NCI-H524 treated with DMSO at 0.1 percent for 48 hours (cell line): ENCODE measurements at places on chromosomes 4 and X.
A peak's percentile ranks its signal among the peaks of the same experiment; 100 is the strongest.

GRCh38 chr4:81214144-81214880 lies 710 bp downstream of the PRKG2 start:
- DNase-seq = no peak

- DNase-seq = no peak
Measured at GRCh38 chrX:150224676-150225075, 138.4 kb upstream of the MAMLD1 start.

- DNase-seq = no peak
Measured at GRCh38 chr4:143396695-143397094, 60.0 kb downstream of the GAB1 start.

DNA sequence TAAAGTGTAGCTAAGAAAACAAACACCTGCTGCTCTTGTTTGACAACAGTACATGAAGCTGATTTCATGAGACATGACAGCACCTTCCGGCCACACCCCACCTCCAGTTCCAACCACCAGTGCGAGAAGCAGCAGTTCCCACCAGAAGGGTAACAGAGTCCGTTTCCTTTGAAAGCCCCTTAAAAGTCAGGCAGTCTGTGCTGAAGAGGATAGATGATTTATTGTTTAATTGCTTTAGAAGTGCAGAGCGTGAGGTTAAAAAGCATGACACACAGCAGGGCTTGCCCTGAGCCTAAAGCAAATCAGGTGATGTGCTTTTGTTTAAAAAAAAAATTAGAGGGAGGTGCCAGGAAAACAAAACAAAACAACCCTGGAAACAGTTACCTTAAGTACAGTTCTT lies 82.6 kb downstream of the HADH start:
- no peak for DNase-seq

DNA sequence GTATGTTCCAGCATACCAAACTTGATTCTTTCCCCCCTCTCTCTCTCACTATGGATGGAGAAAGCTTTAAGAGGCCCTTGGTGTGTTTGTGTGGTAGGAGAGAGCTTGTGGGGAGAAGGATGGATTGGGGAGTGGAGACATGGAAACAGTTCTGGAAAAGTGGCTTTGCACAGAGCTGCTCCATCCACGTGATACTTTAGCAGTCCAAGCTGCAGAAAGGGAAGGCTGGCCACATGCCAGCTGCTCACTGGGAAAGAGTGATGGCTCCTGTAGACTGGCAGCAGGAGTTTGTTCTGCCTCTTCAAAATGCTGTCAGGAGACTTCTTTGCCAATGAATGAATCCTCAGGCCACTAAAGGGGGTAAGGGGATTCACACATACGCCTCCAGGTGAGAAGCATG lies 21.7 kb upstream of the SEC24B start:
- no peak for DNase-seq

DNA sequence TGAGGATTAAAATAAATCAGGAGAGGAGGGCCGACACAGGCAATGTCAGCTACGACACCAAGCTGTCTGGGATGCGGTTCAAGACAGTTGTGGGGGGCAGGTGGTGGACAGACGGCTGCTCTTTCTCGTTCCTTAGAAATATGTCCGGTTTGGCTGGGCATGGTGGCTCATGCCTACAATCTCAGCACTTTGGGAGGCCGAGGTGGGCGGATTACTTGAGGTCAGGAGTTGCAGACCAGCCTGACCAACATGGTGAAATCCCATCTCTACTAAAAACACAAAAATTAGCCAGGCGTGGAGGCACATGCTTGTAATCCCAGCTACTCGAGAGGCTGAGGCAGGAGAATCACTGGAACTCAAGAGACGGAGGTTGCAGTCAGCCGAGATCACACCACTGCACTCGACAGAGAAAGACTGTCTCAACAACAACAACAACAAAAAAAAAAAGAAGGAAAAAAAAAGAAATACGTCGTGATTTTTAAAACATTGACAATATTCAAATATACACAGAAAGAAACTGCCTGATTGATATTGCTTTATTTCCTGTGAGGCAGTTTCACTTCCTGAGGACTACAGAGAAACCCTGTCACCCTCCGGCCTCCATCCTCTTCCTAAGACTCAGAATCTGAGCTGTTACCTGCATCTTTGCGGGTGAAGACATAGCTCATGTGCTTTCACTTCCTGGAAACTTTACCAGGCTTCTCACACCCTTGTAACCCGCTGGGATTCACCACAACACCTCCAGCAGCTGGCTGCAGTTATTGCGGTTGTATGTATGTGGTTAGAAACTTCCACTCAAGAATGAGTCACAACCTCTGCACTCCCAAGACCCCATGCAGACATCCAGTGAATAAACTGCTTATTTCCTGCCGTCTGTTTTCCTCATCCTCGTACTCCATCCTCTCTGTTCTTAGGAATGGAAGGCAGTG lies 63.8 kb upstream of the STS start:
- DNase-seq = no peak

DNA sequence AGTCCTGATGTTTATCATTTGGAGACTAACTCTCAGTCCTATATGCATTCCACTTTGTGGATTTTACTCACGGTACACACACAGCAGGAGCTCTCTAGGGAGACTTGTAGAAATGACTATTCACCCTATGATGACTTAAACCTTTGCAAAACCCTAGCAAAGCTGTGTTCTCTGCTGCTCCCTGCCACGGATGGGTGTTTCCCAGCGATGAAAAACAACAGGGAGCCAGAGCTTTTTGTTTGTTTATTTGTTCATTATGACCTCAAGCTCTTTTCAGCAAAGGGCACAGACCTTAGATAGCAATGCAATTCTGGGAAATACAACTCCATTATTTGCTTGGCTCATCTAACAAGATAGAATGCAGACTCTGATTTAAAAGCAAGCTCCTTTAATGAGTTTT lies 156.6 kb downstream of the GRIA3 start:
- no peak for DNase-seq

DNA sequence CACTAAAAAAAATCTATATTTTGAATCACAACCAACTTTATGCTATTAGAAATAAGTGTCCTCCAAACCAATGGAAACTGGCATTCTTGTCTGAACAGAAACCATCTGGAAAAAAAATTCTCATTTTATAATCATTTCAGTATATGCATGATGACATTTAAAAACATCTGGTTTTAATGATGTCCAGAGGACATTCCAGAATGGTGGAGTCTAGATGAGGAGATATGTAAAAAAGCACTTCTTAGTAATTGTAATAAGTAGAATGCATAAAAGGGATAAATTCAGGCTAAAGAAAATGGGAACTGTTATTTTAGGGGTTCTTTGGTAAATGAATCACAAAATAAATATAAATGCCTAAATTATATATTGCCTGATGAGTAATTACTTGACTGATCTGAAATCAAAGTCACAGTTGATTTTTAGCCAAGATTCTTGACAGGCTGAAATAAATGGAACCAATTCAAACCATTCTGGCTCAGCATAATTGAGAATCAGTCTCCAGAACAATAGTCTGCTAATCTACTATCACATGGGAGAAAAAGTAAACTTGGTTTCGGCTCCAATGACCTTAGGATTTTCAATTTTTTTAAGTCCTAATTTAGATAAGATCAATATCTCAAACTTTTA lies 636.6 kb downstream of the FAT4 start:
- DNase-seq = no peak

GRCh38 chrX:80334583-80334982 lies 85.7 kb upstream of the TENT5D start:
- no peak for DNase-seq

GRCh38 chrX:105882581-105883275 lies 60.4 kb downstream of the NRK start:
- peak; percentile 78 for DNase-seq

GRCh38 chr4:140595065-140595464 lies 26.3 kb upstream of the UCP1 start:
- no peak for DNase-seq
